Stomach (tissue), 19 donors: ENCODE measurements at places on chromosomes 11 and 22. TPM values are rescaled to one million over a fixed set of nuclear protein-coding genes. Genes with fewer than 3 reads are reported as not detected.

GRCh38 chr11:117641008-117641915 is 155.8 kb downstream of the DSCAML1 start:
- no peaks in the 10 kb centered on the region for H3K4me1 ChIP-seq
- no peak overlapping the region for H3K4me3 ChIP-seq
- H3K27ac ChIP-seq: no peak overlapping the region
- no peaks in the 10 kb centered on the region for H3K27me3 ChIP-seq
- H3K36me3 ChIP-seq: no peaks in the 10 kb centered on the region
- no peak for DNase-seq

- no peak overlapping the region for H3K27ac ChIP-seq
- no peaks in the 10 kb centered on the region for H3K27me3 ChIP-seq
- H3K4me3 ChIP-seq: no peak overlapping the region
- DNase-seq: no peak
- peaks cover 80% of the 10 kb centered on the region for H3K36me3 ChIP-seq
- no peaks in the 10 kb centered on the region for H3K4me1 ChIP-seq
These were observed 9.8 kb downstream of the HYOU1 start for GRCh38 chr11:119047205-119047604.

DNA sequence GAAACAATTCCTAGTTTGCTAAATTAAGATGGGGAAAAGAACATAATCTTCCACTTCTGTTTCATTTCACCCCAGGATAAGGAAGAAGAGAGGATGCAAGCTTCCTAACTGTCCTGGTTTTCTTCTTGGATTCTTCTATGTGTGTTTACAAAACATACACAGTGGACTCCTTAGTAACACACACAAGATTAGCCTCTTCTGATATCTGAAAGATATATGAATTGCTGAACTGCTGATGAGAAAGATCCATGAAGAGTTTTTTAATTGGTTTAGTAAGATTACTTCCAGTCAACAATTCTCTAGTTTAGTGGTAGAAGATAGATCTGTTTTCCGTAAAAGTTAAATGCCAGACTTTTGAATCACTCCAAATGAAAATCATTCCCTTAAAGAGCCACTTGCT is 86.8 kb downstream of the WT1 start:
- DNase-seq: no peak
- H3K4me1 ChIP-seq: no peaks in the 10 kb centered on the region
- H3K27ac ChIP-seq: no peak overlapping the region
- H3K4me3 ChIP-seq: no peak overlapping the region

DNA sequence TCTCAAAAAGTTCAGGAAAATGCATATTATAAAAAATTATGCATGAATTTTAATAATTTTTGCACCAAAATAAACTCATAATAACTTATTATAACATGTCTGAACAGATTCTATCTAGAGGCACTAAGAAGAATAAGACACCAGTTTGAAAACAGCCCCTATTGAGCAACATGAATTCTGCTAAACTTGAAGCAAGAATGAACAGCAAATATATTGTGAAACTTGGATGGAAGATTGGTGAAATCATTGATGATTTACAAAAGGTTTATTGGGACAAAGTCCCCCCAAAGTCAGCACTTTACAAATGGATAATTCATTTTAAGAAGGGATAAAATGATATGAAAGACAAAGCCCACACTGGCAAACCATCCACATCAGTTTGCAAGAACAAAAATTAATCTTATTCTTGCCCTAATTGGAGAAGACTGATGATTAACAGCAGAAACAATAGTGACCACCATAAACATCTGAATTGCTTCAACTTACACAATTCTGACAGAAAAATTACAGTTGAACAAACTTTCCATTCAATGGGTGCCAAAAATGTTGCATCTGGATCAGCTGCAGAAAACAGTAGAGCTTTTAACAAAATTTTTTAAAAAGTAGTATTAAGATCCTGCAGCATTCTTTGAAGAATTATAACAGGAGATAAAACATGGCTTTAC is 257.5 kb upstream of the FAT3 start:
- H3K4me1 ChIP-seq: no peaks in the 10 kb centered on the region
- DNase-seq: no peak
- no peaks in the 10 kb centered on the region for H3K36me3 ChIP-seq
- H3K4me3 ChIP-seq: no peak overlapping the region
- H3K27me3 ChIP-seq: no peaks in the 10 kb centered on the region

SLC29A2 gene
- 2.0 TPM for polyA plus RNA-seq

GRCh38 chr22:46195487-46196165 is 45.3 kb downstream of the PPARA start:
- DNase-seq: peak; percentile 46
- H3K36me3 ChIP-seq: peaks cover 25% of the 10 kb centered on the region
- H3K4me3 ChIP-seq: no peak overlapping the region
- no peak overlapping the region for H3K27ac ChIP-seq

DNA sequence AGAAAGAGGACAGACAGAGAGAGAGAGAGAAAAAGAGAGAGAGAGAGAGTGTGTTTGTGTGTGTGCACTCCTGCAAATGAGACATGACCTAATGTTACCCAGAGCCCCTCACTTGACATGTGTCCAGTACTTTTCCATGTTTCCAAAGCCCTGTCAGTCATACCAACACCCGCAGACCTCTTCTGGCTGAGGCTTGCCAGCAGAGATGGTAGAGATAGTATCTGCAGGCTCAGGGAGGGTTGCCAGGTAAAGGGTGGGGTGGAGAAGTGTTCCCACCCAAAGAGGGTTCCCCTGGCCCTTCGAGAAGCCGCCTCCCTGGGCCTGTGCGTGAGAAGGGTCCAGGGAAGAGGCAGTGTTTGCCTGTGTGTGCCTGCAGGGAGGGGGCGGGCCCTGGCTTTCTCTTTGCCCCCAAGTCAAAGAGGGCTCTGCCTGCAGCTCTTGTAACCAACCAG is 40.7 kb downstream of the POU2F3 start:
- no peaks in the 10 kb centered on the region for H3K27me3 ChIP-seq
- peaks cover 6% of the 10 kb centered on the region for H3K4me1 ChIP-seq
- H3K4me3 ChIP-seq: no peak overlapping the region

DNA sequence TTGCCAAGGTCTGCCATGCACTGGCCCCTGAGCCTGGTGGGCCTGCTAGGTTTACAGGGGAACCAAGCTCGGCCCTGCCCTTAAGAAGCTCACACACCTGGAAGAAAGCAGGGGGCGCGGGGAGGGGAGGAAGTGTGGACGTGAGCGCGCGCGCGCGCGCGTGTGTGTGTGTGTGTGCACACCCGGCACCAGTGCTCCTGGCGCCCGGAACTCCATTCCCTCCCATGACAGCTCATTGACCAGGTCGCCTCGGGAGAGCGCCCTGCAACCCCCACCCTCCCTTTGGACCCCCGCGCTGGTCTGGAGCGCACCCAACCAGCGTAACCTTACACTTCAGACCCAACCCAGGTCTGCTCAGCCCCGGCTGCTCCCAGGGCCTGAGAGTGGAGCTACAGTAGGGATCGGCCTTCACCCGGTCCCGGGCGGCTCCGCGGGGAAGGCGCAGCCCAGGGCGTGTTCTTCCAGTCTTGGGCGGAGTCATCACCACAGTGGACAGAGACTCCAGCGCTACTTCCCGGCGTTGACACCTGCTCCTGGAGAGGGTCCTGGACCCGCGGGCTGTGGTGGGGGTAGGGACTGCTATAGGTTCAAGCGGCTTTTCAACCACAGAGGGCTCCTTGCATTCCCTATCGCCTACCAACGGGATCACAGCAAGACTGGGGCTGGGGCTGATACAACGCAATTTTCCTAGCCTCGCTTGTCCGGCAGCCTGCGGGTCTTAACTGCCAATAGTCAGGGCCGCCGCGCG is 1.5 kb downstream of the GALNT18 start:
- H3K27ac ChIP-seq: peak overlapping the region; percentile 48
- H3K4me3 ChIP-seq: peak overlapping the region; percentile 68
- H3K27me3 ChIP-seq: peaks cover 30% of the 10 kb centered on the region

GRIA4 gene
- polyA plus RNA-seq: 0.95 TPM

DNA sequence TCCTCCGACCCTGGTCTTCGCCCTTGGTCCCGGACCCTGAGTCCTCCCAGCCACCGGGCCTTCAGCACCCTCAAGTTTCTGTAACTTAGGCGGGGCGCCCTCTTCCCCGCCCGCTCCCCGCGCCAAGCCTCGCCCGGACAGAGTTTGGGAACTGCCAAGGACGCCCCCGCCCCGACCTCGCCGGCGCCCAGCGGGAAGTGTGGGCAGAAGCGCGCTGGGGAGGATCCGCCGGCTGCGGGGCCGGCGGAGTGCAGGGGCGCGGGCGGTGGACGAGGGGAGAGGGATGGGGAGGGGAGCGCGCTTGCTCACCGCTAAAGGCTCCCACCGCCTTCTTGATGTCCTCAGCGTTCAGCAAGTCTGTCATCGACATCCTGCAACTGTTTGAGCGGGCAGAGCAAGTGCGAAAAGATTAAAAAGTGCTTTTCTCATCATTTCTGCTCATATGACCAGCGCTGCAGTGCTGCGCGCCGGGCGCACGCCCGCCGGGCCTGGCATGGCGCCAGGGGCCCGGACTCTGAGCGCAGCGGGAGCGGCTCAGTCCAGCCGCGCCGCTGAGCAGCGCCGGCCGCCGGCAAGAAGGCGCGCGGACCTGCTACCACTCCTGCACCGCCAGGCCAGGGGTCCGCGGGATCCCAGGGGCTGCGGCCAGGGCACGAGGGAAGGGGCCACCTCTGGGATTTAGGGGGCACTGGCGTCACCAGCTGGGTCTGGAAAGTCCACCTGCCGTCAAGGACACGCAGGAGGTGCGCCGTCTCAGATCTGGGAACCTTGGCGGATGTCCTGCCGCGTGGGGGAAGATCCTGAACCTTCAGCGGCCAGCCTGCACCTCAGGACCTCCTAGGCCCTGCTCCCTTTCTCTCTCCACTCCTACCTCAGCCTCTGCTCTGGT is at the start of gene PVALB:
Gene PVALB (minus strand): TSS at position 400 of the 889 bp plus-strand sequence. CDS start 30 bp downstream, at position 370.
- H3K27me3 ChIP-seq: peaks cover 61% of the 10 kb centered on the region
- DNase-seq: no peak
- no peak within 1 kb of the TSS for H3K27ac ChIP-seq
- peaks cover 11% of the 10 kb centered on the region for H3K4me1 ChIP-seq

GRCh38 chr11:107018219-107018901 is at the start of gene GUCY1A2:
TSS of gene GUCY1A2 (minus strand) at chr11:107018476. CDS start at chr11:107018055, 421 bp downstream.
- H3K4me3 ChIP-seq: peak within 1 kb of the TSS; percentile 48
- H3K36me3 ChIP-seq: no peaks in the 10 kb centered on the region
- H3K27me3 ChIP-seq: peaks cover 70% of the 10 kb centered on the region
- H3K4me1 ChIP-seq: peaks cover 22% of the 10 kb centered on the region
- H3K27ac ChIP-seq: no peak within 1 kb of the TSS
- DNase-seq: no peak

GRCh38 chr22:41827671-41828070 is 5.2 kb upstream of the SREBF2 start:
- DNase-seq: no peak
- no peaks in the 10 kb centered on the region for H3K27me3 ChIP-seq
- H3K4me1 ChIP-seq: peaks cover 28% of the 10 kb centered on the region
- H3K27ac ChIP-seq: peak overlapping the region; percentile 13
- peaks cover 9% of the 10 kb centered on the region for H3K36me3 ChIP-seq

OR6X1 gene
- polyA plus RNA-seq: not detected

P2RY6 gene
- 2.1 TPM for polyA plus RNA-seq

PRMT3 gene
- polyA plus RNA-seq: 4.7 TPM

- no peaks in the 10 kb centered on the region for H3K36me3 ChIP-seq
- H3K27me3 ChIP-seq: no peaks in the 10 kb centered on the region
- DNase-seq: no peak
- H3K27ac ChIP-seq: no peak overlapping the region
- H3K4me3 ChIP-seq: no peak overlapping the region
- no peaks in the 10 kb centered on the region for H3K4me1 ChIP-seq
These were observed 28.2 kb downstream of the HEPHL1 start for GRCh38 chr11:94049351-94049750.

SMARCB1 gene
- 44.4 TPM for polyA plus RNA-seq

DNA sequence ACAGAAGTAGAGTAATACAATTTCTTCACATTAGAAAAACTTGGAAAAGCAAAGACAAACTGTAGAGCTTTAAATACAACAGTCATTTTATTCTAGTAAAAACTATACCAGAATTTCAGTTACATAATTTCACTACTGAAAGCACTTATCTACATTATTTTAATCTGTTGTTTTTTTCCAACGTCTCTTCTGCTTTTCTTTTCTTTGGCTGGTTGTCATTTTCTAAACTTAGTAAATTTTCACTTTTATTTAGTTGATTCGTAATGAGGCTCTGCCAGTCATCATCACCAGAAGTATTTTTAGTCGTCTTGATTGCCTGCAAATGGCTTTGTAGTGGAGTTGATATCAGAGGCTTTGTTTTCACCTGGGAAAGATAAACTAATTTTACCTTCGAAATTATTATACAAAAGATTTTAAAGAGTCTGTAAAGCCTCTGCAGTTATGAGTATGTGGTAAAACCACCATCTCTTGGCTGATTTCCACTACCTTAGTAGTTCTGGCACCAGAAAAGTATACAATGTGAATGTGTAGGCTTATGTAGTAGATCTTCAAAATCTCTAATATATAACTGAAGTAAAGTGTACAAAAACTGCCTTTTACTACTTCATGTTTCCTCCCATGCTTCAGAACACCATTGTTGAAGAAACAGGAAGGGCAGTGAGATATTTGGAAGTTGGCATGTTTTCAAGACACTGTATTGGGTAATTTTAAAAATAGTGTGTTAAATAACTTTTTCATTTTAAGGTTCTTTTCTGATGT is 19.2 kb downstream of the EIF3M start:
- no peaks in the 10 kb centered on the region for H3K27me3 ChIP-seq
- H3K36me3 ChIP-seq: peaks cover 86% of the 10 kb centered on the region
- H3K4me3 ChIP-seq: no peak overlapping the region
- H3K27ac ChIP-seq: no peak overlapping the region

- H3K27ac ChIP-seq: peak overlapping the region; percentile 93
- H3K4me1 ChIP-seq: peaks cover 27% of the 10 kb centered on the region
- H3K4me3 ChIP-seq: peak overlapping the region; percentile 65
- no peak for DNase-seq
These were observed 761 bp upstream of the NXF1 start for GRCh38 chr11:62805961-62806441.

DNA sequence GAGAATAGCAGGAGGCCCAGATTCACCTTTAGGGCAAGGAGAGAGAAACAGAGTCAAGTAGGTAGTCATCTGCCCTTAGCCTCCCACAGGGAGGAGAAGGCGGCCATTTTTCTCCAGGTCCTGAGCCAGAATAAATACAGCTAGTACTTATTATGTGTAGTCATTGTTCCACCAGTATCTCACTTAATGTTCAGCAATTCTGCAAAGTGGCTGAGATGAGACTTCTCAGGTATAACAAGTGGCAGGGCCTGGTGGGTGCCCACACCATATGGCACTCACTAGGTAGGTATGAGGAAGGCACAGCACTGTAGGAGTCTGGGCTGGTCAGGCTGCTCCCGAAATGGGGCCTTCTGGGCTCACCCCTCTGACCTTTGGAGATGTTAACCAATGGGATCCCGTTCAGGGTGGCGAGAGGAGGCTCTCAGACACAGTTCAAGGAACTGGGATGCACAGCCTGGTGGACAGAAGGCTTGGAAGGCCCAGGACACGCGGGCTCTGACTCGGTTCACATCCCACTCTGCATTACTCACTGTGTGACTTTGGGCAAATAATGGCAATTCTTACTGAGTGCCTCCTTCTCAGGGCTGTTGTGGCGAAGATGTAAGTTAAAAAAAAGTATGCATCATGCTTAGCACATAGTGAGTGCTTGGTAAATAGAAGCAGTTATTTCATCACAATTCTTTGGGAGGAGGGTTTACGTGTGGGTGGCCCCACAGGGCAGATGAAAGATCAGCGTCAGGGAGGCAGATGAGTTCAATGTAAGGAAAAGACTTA is 25.1 kb downstream of the RTN4RL2 start:
- H3K36me3 ChIP-seq: peaks cover 64% of the 10 kb centered on the region
- H3K4me1 ChIP-seq: peaks cover 29% of the 10 kb centered on the region
- DNase-seq: no peak

GRCh38 chr11:45322111-45322705 is 36.1 kb upstream of the SYT13 start:
- H3K36me3 ChIP-seq: no peaks in the 10 kb centered on the region
- H3K4me3 ChIP-seq: no peak overlapping the region
- H3K27me3 ChIP-seq: no peaks in the 10 kb centered on the region
- H3K27ac ChIP-seq: no peak overlapping the region
- no peaks in the 10 kb centered on the region for H3K4me1 ChIP-seq
